ENCODE measurements at places on chromosomes 1 and 21.
A peak's percentile ranks its signal among the peaks of the same experiment; 100 is the strongest.

DNA sequence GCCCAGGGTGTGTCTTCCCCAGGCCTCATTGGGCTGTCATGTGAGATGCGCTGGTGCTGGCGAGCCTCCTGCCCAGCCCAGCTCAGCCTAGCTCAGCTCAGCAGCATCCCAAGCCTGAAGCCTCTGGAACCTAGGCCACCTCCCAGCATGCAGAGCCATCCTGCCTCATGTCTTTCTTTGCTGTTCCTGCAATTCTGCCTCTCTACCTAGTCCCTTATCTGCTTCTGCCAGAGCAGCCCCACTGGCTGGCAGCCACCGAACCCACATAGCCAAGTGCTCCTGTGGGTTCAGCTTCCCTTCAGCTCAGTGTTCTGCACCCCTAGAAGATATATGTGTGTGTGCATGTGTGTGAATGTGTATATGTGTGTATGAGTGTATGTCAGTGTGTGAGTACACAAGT, 291.5 kb upstream of the VAMP3 start:
- no peak for DNase-seq

GRCh38 chr21:31107176-31107785, 69.0 kb upstream of the KRTAP19-8 start:
- no peak for DNase-seq

- no peak for DNase-seq
Observed at GRCh38 chr1:38123356-38124135, 77.0 kb upstream of the POU3F1 start.

DNA sequence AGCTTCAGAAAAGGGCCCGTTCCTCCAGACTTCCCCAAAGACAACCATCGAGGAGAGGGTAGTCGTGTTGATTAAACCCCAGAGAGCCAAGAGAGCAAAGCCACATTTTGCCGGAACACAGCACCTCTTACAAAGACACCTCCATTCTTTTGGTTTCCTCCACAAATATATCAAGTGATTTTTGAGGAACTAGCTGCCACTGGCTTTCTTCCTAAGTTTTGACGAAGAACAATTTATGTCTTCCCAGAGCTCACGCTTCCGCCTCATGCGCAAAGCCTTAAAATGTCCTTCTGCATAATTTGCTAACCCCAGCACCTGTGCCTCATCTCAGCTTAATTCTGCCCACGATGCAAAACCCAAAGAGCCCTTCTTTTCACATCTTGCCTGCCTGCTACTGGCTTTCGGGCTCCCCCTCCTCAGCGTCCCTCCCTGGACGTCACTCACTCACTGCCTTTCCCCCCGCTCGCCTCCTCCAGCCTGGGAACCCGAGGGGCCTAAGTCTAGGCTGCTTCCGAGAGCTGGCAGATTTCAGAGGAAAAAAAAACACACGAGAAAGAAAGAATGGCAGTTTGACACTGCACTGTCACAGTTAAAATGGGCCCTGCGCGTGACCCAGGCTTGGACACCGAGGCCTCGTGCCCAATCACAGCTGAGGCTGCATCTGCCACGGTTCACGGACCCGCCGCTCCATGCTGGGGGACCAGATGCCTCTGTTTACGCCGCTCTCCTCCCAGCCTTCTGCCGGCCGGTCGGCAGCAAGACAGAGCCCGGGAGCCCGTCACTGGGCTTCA, 77.6 kb upstream of the IFNAR2 start:
- peak; percentile 11 for DNase-seq

- no peak for DNase-seq
Observed at GRCh38 chr1:117433943-117434342, 66.7 kb downstream of the MAN1A2 start.

DNA sequence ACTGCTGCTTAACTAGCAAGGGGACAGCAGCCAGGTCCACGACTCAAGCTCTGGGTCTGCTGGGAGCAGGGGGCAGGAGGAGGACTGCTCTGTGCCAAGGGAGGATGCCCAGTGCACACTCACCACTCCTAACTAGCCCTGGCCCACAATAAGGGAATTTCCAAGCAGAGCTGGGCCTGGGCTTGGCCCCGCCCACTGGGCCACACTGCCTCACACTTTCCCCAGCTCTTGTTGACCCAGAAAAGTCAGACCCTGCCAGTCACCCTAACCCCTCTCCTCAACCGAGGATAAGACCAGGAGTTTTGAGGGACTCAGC, 18.7 kb downstream of the SLC9A1 start:
- no peak for DNase-seq

DNA sequence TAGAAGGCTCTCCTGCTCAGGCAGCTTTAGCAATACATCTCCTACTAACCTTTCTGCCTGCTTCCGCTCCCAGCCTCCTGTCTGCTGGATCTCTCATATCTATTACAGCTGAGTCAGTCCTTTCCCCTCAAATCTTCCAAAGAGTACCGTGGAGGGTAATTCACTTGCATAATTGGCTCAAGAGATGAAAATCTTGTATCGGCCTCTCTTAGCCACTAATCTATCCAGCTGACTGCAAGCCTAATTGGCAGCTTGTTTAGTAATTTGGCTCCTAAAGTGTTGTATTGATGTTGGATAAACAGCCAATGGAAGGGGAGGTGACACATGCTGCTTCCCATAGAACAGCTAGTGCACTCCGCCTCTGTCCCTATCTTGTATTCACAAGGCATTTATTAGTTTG, 195.7 kb downstream of the GPATCH2 start:
- DNase-seq = no peak

DNA sequence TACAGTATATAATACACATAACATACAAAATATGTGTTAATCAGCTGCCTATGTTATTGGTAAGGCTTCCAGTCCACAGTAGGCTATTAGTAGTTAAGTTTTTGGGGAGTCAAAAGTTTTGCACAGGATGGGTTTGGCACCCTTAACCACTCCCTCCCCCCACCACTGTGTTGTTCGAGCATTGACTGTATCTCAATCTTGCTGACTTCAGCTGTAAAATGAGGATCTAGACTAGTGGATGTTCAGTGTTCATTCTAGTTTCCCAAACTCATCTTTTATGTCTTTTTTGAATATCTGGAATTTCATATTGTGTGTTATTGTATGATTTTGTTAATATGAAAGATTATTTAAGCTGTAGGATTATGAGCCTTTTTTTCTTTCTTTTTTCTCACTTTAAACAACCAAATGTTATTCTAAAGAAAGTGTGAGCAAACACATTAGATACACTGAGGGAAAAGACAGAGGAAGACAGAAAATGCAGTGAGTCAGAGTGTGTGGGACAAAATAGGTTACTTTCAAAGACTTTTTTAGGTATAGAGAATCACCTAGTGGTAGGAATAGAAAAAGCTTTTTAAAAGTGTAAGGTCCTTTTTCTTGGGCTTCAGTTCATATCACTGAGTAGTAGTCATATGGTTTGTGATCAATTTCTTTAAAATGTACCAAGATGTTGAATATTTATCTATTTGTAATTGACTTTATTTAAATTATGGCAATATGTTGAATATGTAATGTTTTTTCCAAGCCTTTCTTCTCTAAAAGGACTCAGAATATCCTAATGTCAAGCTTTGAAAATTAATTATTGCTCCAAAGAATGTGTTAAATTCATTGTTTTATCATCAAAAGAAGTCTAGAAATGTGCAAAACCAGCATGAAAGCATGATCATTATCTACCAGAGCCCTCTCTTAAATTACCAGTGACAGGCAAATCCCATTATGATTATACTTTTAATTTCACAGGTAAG, 17.9 kb upstream of the CENPF start:
- DNase-seq = no peak

GRCh38 chr1:81974222-81974841, 173.6 kb downstream of the ADGRL2 start:
- DNase-seq = no peak

GRCh38 chr1:59263111-59263510, 33.8 kb upstream of the FGGY start:
- no peak for DNase-seq

DNA sequence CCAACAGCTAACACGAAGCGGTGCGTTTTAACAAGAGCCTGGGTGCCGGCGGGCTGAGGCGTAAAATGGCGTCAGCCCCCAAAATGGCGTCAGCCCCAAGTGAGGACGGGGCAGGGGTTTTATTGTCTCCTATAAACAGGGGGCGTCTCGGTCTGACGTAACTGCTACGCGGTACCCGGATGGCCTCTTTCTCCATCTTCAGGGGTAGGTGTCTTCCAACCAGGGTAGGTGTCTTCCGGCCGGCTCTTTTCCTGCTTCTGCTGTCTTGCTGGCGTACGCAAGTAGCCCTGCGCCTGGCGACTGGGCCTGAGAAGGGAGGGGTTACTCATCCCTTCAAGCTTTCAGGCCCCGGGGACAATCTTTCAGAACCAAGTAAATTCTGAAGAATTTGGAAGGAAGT, 45.3 kb downstream of the LGR6 start:
- DNase-seq = no peak

DNA sequence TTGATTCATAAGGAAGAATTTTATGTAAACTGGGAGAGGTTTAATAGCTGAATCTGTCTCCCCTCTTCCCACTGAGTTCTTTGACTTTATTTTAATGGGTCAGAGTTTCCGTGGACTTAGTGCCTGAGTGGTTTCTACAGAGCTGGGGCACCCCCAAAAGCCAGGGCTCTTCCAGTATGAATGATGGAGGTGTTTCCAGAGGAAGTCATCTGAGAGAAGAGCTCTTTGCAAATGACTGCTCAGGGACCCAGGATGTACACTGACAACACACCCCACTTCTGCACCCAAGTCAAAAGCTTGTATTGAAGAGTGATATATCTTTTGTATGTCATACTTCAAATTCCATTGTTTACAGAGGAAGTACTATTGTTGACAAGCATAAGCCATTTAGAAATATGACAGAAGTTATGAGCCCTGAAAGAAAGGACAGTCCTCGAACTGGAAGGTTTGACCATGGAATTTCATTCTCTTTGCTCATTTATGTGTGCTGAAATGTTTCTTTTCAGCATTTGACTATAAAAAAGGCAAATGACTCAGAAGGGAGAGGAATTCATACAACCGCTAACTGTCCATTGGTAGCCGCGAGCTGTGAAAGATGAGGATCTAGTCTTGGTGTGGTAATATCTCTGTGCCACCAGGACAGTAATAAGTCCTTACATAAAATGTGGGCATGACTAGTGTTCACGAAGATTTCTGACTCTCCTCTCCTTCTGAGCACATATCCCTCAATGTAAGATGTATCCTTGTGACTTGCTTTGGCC, 25.4 kb upstream of the LMX1A start:
- DNase-seq = no peak

- no peak for DNase-seq
Observed at GRCh38 chr21:42257091-42257765, 38.3 kb downstream of the ABCG1 start.

DNA sequence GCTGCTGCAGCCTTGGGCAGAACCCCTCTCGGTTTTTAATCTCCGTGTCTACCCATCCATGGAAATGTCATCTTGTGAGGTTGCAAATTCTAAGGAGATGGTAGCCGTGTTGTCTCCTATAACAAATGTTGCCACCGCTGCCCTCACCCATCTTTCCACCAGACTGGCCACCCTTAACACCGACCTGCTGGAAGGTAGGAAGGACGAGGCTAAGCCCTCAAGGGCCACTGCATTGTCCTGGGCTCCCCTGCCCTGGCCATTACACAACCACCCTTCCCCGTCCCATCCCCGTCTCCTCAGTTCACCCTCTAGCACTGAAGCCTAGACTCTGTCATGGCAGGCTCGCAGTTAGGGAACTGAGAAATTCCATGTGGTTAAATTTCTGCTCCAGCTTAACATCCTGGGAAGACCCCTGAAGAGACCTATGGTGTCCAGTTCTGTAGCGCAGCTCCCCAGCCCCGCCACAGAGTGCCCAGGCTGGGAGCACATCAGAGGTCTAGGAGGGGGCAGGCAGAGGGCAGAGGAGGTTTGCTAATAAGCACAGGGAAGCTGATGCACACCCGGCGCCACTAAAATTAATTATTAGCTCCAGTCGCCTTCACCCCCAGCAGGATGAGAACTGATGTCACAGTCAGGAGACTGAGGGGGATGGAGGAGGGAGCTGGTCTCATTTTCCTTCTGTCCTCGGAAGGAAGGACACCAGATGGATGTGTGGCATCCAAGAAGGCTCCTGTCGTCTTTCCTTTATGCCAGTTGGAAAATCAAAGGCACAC, 38.3 kb downstream of the STUM start:
- no peak for DNase-seq

- DNase-seq = no peak
Observed at GRCh38 chr1:30822966-30823581, 65.5 kb upstream of the LAPTM5 start.

- DNase-seq = no peak
Observed at GRCh38 chr1:232986527-232986922, 36.1 kb downstream of the NTPCR start.

DNA sequence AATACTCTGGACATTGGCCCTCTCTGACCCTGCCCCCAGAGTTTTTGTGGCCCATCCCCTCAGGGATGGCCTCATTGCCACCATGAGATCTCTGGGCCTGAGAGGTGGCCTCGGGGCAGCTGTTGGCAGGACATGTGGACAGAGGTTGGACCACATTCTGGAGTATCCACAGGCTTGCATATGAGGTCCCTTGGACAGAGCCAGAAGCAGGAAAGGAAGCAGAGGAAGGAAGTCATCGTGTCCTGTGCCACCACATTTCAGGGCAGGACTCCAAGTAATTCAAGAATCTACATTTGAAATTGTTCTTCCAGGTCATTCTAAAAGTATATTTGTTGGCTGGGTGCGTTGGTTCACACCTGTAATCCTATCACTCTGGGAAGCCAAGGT, 95.9 kb upstream of the PPP2R5A start:
- DNase-seq = no peak

DNA sequence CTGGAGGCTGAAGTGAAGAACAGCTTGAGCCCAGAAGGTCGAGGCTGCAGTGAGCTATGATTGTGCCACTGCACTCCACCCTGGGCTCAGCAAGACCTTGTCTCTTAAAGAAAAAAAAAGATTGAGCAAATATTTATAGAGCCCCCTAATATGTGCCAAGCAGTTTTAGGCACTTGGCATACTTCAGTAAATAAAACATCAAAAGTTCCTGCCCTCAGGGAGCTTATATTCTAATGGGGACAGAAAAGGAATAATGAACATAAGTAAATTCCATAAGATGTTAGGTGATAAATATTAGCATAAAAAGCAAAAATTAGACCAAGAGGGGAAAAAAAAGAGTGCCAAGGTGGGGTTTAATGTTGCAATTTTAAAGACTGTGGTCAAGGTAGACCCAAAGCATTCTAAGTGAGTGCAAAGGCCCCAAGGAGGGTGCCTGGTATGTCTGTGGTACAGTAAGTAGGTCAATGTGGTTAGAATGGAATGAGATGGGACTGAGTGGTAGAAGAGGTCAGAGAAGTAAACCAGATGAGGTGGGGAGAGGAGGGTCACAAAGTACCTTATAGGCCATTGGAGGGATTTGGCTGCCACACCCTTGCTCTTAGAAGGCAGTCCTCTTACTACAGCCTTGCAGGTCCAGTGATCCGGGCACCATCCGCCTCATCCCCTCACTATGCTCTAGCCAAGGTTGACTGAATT, 2.2 kb upstream of the TOE1 start:
- DNase-seq = no peak

- no peak for DNase-seq
Observed at GRCh38 chr1:79903321-79903720, 896.8 kb upstream of the ADGRL4 start.

- DNase-seq = no peak
Observed at GRCh38 chr1:240909701-240910457, 297.9 kb upstream of the GREM2 start.

- DNase-seq = no peak
Observed at GRCh38 chr1:149888999-149889289, 10.4 kb upstream of the BOLA1 start.

- no peak for DNase-seq
Observed at GRCh38 chr21:25571726-25572121, 35.6 kb downstream of the MRPL39 start.

GRCh38 chr1:19662313-19662712, 2.4 kb upstream of the HTR6 start:
- DNase-seq = no peak

Data from KG1 (cell line).